A549 treated with RU486 at 1 μM for 4 hours (cell line): ENCODE measurements at places on chromosomes 16 and 17. TPM values are rescaled to one million over a fixed set of nuclear protein-coding genes. Genes with fewer than 3 reads are reported as not detected.

Gene KRT14
- 0.09 TPM in 1 of 5 replicates, not detected in the others for total RNA-seq

Gene LHX1
- 2.4 to 2.9 TPM (median 2.7 TPM) in 5 replicates for total RNA-seq

Gene FBXO31
- 18.9 to 24.9 TPM (median 21.6 TPM) in 5 replicates for total RNA-seq

Gene LDHD
- total RNA-seq, result 0.35 to 1.1 TPM (median 0.80 TPM) in 5 replicates

Gene BOLA2B
- 130 to 288 TPM (median 218 TPM) in 5 replicates for total RNA-seq

Gene P3H4
- total RNA-seq, result 30.4 to 39.9 TPM (median 34.4 TPM) in 5 replicates

Gene DDX42
- 86.9 to 109 TPM (median 96.3 TPM) in 5 replicates for total RNA-seq

Gene CYLD
- 10.1 to 17.6 TPM (median 15.6 TPM) in 5 replicates for total RNA-seq

Gene MED1
- 24.9 to 34.8 TPM (median 32.9 TPM) in 5 replicates for total RNA-seq

Gene AIPL1
- not detected in 5 replicates for total RNA-seq
